ENCODE measurements at places on chromosomes 2 and 18. TPM values are rescaled to one million over a fixed set of nuclear protein-coding genes. Genes with fewer than 3 reads are reported as not detected.

The TNFRSF11A gene
- 8.0 TPM for total RNA-seq

DNA sequence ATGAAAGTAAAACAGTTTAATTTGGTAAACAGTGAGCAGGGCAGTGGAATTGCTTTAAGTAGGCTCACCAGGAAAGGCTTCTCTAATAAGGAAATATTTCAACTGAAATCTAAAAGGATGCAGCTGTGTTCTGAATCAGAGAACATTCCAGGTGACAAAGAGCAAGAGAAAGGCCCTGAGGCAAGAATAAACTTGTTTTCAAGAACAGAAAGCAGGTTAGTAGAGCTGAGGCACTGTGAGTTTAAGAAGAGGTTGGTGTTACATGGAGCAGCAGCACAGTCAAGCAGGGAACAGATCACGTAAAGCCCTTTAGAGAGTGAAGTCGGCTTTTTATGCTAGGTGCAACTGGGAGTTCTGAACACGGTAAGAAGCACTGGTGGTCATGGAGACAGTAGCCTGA is 57.0 kb upstream of the SCN1A start:
- H3K4me3 ChIP-seq = no peak overlapping the region
- no peak overlapping the region for H3K27ac ChIP-seq
- no peaks in the 10 kb centered on the region for H3K4me1 ChIP-seq

The KCNG3 gene
- total RNA-seq = 2.1 TPM

The DHRS9 gene
- not detected for total RNA-seq

The ING5 gene
- total RNA-seq = 37.7 TPM

DNA sequence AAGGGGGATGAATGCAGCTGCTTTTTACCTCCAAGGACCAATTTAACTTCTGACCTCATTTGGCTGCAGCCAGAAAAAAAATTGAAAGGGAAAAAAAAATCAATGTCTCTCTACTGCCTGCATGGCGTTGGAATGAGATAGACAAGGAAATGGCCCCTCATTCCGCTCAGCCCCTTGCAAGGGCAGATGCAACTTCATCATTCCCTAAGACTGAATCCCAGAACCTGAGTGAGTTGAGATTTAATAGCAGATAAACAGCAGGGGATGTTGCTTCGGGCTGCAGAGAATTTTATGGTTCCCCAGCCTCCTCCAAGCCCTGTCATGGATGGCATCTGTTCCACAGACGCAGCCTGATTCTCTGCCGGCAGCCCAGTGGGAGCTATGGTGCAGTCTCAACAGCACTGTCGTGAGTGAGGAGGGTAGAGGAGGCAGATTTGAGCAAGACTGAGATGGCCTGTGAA is 49.0 kb downstream of the CAPN13 start:
- DNase-seq = no peak
- H3K27ac ChIP-seq = no peak overlapping the region
- peaks cover 4% of the 10 kb centered on the region for H3K27me3 ChIP-seq
- H3K36me3 ChIP-seq = no peaks in the 10 kb centered on the region
- no peaks in the 10 kb centered on the region for H3K4me1 ChIP-seq

The DSG1 gene
- total RNA-seq = not detected

The NOL4 gene
- not detected for total RNA-seq

The PLA2R1 gene
- total RNA-seq = not detected

- H3K4me1 ChIP-seq = no peaks in the 10 kb centered on the region
- H3K4me3 ChIP-seq = no peak overlapping the region
- no peak overlapping the region for H3K27ac ChIP-seq
These were observed 87.3 kb upstream of the HDAC4 start for GRCh38 chr2:239488125-239488524.

DNA sequence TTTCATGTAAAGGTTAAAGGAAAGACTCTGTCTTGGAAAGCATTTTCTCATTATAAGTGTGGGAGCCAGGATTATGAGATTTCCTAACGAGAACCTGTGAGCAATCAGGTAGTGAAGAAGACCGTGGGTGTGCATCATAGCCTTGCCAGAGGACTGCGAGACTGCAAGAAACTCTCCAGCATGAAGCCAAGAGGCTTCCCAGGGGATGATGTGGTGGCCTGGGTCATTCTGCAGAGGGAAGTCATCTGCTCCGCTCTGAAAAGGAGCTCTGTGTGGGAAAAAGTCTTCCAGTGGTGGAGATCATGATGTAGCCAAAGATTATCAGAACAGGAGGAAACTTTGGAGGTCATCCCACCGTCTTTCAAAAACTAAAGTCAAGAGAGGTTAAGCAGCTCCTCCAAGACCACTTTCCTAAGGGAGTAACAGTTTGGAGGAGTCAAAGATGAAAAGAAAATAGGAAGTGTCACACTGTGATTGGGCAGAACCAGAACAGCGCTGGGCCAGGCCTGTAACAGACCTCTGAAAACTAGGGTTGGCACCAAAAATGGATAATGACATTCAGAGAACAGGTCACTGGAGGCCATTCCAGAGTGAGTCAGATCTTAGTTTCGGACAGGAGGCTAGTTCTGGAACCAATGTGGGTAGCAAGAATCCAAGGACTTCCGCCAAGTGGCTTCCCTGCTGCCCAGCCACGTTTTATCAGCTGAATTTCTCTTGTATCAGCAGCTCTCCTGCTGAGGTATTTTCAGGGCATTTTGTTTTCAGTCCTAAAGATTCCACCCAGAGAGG is 113.0 kb downstream of the LRATD1 start:
- DNase-seq = no peak
- H3K36me3 ChIP-seq = no peaks in the 10 kb centered on the region
- H3K4me3 ChIP-seq = no peak overlapping the region
- no peak overlapping the region for H3K27ac ChIP-seq
- no peaks in the 10 kb centered on the region for H3K4me1 ChIP-seq
- no peaks in the 10 kb centered on the region for H3K27me3 ChIP-seq

DNA sequence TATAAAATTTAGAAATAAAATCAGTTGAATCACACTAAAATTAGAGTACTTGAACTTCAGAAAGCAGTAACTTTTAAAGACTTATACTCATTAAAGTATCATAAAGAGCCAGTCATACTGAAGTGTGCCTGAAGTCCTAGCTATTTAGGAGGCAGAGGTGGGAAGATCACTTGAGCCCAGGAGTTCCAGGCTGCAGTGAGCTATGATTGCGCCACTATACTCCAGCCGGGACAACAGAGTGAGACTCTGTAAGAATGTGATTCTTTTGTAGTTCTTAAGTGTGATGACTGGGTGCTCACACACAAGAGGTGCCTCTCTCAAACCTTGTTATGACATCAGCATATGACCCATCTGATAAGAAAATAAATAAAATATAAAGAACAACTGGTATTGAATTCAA is 14.6 kb downstream of the TLK1 start:
- no peak overlapping the region for H3K27ac ChIP-seq
- no peak overlapping the region for H3K4me3 ChIP-seq
- H3K27me3 ChIP-seq = no peaks in the 10 kb centered on the region
- no peak for DNase-seq
- peaks cover 5% of the 10 kb centered on the region for H3K36me3 ChIP-seq

GRCh38 chr2:235168174-235168979 is 216.6 kb downstream of the SH3BP4 start:
- H3K27ac ChIP-seq = no peak overlapping the region
- H3K27me3 ChIP-seq = peaks cover 6% of the 10 kb centered on the region
- H3K4me3 ChIP-seq = no peak overlapping the region
- no peak for DNase-seq

GRCh38 chr2:157971702-157972101 is 95.6 kb upstream of the ACVR1 start:
- no peak overlapping the region for H3K4me3 ChIP-seq
- DNase-seq = no peak
- H3K36me3 ChIP-seq = peaks cover under 1% of the 10 kb centered on the region

DNA sequence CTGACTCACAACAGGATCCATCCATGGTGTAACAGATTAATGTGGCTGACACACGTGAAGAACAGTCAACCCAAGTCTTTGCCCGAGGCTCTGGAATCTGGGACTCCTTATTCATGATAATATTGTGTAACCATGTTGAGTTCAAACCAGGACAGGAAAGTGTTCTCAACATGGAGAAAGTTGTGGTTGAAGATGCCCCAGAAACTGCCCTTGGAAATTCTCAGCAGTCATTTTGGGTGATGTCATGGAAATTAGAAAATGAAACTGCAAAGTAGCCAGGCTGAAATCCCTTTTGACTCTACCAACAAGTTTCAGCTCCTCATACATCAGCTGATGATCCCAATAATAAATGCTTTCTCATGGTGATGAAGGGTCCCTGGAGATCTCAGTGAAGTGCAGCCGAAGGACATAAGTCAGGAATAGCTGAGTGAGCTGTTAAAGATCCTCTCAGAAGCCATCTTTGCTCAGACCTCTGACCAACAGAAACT is 307.7 kb downstream of the TNS1 start:
- peaks cover 11% of the 10 kb centered on the region for H3K36me3 ChIP-seq
- H3K27ac ChIP-seq = no peak overlapping the region
- no peak overlapping the region for H3K4me3 ChIP-seq
- H3K27me3 ChIP-seq = no peaks in the 10 kb centered on the region

The IL1F10 gene
- total RNA-seq = not detected

The FOXI3 gene
- not detected for total RNA-seq

The RTTN gene
- total RNA-seq = 27.0 TPM

- peaks cover 23% of the 10 kb centered on the region for H3K36me3 ChIP-seq
- peaks cover 92% of the 10 kb centered on the region for H3K4me1 ChIP-seq
- H3K4me3 ChIP-seq = peak overlapping the region; percentile 43
These were observed 116.8 kb downstream of the SPTBN1 start for GRCh38 chr2:54572636-54573536.

DNA sequence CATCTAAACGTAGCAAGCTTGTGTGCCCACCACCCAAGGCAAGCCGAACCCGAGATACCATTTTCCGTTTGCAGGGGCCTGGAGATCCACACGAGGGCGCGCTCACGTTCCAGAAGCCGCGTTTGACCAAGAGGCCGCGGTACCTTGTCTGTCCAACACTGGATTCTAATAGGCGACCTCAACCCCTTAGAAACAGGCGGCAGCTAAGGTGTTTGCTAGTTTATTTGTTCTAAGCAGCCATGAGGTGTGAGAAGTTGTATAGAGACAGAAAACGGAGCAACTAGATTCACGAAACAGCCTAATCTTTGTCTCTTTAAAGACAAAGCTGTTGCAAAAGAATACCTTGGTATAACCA is 4.2 kb downstream of the HOXD11 start:
- no peak overlapping the region for H3K4me3 ChIP-seq
- peaks cover 13% of the 10 kb centered on the region for H3K4me1 ChIP-seq
- peak; percentile 54 for DNase-seq
- H3K27me3 ChIP-seq = peaks cover 81% of the 10 kb centered on the region
- peaks cover 3% of the 10 kb centered on the region for H3K36me3 ChIP-seq

DNA sequence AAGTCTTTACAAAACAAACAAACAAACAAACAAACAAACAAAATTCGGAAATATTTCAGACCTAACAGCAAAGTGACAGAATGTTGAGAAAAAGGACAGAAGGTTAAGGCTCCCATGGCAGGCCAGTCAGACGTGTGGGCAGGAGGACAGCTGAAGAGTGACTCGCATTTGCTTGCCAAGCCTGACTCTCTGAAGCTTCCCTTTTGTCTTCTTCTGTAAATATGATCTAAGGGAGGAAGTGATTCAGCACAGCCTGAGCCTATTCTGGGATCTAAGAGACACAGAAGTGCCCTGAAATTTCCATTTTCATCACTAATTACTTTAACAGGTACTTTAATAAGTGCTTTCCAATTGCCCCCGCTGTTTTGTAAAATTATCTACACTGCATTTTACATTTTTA is 134.0 kb upstream of the LYPD1 start:
- H3K36me3 ChIP-seq = no peaks in the 10 kb centered on the region
- H3K4me3 ChIP-seq = no peak overlapping the region
- DNase-seq = no peak
- H3K27me3 ChIP-seq = no peaks in the 10 kb centered on the region
- H3K27ac ChIP-seq = no peak overlapping the region

The ANKRD62 gene
- total RNA-seq = not detected

DNA sequence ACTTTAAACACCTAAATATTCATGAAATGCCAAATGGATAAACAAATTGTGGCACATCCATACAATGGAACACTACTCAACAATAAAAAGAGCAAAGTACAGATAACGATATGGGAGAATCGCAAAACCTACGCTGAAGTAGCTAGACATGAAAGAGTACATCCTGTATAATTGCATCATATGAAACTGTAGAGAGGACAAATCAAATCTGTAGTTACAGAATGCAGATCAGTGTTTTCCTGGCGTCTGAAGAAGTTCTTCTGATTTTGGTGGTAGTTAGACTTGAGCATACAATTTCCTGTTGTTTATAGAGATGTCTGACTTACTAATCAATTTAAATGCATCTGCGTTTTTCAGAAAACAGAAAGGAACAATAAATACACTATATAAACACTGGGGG is 394.4 kb downstream of the SOCS6 start:
- H3K4me3 ChIP-seq = no peak overlapping the region
- peaks cover 19% of the 10 kb centered on the region for H3K4me1 ChIP-seq
- no peak for DNase-seq
- H3K27ac ChIP-seq = peak overlapping the region; percentile 65
- H3K36me3 ChIP-seq = peaks cover 3% of the 10 kb centered on the region

DNA sequence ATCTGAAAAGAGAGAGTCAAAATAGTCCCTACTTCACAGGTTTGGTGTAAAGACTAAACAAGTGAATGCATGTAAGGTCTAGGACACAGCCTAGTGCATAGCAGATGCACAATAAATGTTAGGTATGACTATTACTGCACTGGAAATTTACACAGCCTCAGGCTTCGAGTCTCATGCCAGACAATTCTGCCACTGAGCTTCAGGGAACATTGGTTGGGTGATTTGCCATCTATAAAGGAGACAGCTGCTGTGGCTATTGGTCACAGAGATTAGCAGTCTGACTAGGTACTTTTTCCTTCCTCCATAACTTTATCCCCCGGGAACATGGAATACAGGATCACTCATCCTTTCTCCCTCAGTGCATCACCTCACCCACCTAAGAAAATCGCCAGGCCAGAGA is 89.2 kb downstream of the FAM124B start:
- H3K4me1 ChIP-seq = peaks cover 2% of the 10 kb centered on the region
- no peaks in the 10 kb centered on the region for H3K36me3 ChIP-seq
- H3K4me3 ChIP-seq = no peak overlapping the region
- no peak overlapping the region for H3K27ac ChIP-seq

DNA sequence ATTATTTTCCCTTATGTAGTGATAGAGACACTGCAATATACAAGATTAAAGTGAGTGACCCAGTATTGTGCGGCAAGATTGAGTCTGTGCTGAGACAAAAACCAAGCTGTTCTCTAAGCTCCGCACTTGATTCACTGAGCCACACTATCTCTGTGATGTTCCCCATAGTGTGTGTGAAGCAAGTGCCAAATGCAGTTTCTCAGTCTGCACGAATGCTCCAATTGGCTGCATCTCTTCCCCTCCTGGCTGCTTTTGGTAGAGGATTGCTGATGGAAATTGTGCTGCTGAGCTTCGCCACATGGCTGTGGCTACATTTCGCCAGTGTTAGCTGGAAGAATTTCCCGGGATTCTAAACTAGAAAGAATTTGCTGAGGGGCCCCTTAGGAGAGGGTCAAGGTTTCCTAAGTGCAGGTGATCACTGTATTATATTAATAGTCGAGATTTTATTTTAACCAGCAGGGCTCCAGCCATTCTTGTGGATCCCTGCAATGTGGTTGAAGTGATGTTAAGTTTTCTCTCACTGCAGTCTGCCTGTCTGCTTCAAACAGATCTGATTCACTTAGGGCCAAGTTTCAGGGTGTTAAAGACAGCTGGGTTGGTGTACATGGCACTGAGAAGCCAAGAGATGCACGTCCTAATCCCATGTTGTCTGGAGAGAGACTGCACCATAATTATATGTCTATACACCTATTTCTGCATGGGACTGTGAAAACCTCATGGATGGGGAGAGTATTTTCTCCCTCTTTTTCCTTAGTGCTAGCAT is 317.2 kb downstream of the DCC start:
- no peaks in the 10 kb centered on the region for H3K4me1 ChIP-seq
- H3K27me3 ChIP-seq = no peaks in the 10 kb centered on the region
- H3K27ac ChIP-seq = no peak overlapping the region
- no peak for DNase-seq

- no peaks in the 10 kb centered on the region for H3K36me3 ChIP-seq
- DNase-seq = no peak
- H3K4me1 ChIP-seq = peaks cover 3% of the 10 kb centered on the region
These were observed 7.8 kb downstream of the RBM44 start for GRCh38 chr2:237806334-237806733.
